ENCODE measurements at places on chromosomes 3 and 15.

DNA sequence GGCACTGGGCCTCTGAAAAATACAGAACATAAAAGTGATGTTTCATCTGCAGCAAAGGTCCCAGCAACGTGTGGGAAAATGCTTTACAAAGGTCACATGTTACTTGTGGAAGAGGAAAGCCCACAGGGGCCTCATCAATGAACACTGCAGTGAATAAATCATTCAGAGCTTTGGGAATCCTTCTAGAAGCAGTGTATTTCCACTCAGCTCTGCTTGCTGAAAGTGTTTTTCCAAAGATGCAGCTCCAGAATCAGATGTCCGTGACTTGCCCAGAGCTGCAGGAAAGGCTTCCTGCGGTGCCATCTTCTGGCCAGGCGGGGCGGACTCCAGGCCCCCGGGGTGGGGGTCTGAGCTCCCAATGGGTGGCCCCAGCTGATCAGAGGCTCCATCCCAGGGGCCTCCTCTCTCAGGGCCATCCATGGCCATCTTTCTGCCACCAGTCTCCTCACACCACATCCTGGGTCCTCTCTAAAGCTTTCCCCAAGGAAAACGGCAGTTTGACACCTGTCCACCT, 81.5 kb downstream of the C3orf70 start:
- DNase-seq = no peak

- DNase-seq = no peak
Measured at GRCh38 chr15:35305946-35306345, 220.9 kb upstream of the NANOGP8 start.

DNA sequence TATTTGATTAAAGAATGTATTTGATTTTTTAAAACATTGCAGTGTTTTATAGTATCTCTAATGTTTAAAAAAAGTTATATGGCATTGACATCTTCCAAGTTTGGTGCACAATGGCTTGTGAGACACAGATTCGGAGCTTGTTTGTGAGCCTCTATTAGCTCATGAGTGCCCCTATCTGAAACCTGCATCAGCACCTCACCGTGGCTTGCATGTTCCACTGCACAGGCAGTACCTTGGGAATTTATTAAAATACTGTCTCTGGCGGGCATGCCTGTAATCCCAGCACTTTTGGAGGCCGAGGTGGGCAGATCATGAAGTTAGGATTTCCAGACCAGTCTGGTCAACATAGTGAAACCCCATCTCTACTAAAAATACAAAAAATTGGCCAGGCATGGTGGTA, 6.8 kb upstream of the RTP2 start:
- no peak for DNase-seq

DNA sequence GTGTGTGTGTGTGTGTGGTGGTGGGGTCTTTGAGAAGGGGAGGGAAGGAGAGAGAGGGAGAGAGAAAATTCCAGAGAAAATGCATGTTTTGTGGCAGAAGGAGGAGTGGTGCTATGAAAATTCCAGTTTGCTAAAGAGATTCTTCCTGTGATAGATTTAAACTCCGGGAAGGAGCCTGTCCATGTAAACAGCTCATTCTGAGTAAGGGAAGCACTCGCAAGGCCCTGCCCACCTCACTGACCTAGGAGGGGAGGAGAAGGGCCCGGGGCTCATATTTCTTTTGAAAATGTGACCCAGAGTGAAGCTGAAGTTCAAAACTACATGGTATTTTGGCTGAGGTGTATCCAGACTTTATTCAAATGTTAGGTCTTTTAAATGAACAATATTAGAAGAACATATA, 41.3 kb downstream of the ADAMTSL3 start:
- DNase-seq = no peak

DNA sequence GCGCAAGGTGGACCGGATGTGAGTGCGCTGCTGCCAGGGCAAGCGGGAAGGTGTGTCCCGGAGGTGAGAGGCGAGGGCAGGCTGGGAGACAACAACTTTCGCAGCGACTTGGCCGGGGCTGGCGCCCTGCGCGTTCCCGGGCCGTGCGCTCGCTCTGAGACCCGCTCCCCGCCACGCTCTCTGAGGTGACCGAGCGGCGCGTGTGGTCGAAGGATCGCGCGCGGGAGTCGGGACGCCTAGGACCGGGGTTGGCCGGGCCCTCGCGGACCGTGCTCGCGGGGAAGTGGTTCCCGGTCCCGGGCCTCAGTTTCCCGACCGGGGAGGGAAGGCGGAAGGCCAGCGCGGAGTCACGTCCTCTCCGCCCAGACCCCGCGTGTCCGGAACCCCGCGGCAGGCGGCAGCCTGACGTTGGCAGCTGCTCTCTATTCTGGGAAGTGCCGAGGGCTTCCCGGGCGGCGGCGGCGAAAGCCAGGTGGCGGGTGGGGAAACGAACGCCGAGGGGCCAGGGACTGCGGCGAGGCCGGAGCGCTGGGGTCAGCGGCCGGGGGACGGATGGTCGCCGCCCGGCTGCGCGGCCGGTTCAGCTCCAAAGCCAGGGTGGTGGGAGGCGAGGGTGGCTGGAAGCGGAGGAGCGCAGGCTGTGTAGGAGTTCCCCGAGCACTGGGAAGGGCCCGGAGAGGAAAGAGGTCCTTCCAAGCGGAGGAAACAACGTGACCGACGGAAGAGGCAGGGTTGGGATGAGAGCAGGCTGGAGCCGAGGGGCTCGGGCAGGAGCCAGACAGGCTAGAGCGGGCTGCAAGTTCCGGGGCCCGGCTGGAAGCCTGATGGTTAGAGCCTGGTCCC, 1.0 kb upstream of the IGF2BP2 start:
- DNase-seq = no peak

DNA sequence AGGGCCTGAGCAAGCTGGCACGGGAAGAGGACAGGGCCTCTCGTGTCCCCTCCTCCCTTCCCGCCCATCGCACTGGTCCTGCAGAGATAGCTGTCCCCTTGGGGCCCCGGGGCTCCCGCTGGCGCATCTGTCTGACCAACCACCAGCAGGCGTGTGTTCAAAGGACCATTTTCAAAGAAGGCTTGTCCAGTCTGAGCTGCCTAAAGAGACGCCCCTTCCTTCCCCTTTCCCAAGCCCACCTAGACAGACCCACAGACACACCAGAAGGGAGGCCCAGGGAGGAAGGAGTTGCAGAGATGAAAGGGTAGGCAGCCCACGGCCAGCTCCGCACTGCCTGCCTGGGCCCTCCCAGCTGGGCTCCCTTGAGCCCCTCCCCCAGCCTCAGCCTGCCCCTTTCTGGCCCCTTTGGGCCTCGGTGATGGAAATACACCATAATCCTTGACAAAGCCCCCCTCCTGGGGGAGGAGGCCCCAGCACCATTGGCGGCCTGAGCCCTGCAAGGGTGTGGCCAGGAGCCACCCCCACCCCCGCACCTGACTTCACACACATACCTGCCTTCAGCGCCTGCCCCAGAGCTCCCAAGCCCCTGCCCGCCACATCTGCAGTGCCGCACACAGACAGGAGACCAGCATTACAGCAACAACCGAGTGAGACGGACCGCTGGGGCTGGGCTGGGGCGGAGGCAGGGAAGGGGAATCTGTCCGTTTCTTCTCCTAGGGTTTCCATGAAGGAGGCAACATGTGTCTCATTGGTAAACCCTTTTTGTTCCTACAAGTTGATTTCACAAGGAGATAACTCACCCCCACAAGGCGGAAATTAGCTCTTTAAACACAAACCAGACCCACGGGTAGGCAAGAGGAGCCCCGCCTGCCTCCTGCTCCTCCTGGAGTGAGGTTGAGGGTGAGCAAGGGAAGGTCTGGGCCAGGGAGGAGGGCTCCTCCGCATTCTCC, at the start of gene STRA6:
TSS of gene STRA6 (minus strand) at position 336 of the 950 bp plus-strand sequence. CDS start 520 bp downstream, outside the sequence.
- DNase-seq = peak; percentile 80

GRCh38 chr3:48364840-48365239, 7.2 kb upstream of the FBXW12 start:
- DNase-seq = no peak

GRCh38 chr3:42635111-42635510, 18.4 kb upstream of the ZBTB47 start:
- DNase-seq = no peak
